ENCODE measurements at places on chromosomes 4 and X.

DNA sequence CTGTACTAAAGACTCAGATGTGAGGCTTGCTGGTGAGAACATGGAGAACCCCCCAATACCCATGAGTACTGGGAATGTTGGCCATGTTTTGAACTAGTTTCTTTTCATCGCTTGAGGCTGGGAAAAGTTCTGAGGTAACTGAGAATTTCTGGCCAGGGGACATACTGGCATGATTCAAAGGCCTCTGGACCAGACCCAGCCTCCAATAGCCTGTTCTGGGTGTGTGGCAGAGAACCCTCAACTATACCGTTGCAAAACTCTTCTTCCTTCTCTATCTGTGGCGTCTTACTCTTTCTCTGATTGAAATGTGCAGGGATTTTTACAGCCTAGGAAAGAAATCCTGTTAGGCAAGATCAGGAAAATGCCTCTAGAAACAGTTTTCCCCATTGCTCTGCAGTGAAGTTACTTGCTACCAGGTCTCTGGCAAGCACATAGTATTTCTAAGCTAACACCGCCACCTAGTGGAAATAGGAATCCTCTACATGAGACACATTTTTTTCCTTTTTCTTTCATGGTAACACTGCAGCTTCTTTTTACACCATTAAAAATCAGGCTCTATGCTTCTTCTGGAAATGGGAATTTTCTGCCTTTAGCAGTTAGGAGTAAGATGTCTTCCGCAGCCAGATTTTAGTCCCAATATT, 170.7 kb upstream of the ZCCHC13 start:
- no peak for DNase-seq

DNA sequence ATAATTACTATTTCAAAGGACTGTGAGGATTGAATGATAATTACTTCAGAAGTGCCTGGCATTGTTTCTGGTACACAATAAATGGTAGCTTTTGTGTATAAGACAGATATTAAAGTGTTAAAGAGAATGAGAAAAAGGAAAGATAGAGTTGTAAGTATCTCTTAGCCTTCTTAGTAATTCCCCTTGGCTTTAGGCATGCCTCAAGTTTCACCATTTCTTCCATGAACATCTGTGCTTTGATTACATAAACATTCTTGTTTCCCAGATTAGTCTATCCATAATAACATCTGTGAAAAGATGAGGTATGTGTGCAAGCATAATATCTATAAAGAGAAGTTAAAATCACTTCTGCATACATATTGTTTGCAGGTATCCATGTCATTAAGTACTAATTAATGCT, 230.9 kb upstream of the TEX13A start:
- no peak for DNase-seq

GRCh38 chr4:56665781-56666180, 15.3 kb downstream of the HOPX start:
- no peak for DNase-seq

DNA sequence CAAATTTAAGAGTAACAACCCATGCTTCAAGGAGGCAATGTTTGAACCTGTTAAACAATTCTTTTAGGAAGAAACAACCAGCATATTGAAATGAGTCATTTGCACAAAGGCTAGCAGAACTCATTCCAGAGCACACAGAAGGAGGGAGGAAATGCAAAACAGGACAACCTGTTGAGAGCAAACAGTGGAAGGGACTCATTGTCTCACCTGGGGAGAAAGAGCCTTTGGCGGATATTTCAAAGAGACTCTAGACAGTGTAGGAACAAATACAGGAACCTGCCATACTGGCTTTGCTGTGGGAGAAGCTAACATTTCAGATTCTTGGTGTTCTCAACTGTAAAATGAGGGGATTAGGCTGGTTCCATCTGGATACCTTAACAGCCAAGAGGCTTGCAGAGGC, 14.8 kb upstream of the RASGEF1B start:
- no peak for DNase-seq

GRCh38 chr4:147620315-147620714, 3.1 kb downstream of the TMEM184C start:
- no peak for DNase-seq

DNA sequence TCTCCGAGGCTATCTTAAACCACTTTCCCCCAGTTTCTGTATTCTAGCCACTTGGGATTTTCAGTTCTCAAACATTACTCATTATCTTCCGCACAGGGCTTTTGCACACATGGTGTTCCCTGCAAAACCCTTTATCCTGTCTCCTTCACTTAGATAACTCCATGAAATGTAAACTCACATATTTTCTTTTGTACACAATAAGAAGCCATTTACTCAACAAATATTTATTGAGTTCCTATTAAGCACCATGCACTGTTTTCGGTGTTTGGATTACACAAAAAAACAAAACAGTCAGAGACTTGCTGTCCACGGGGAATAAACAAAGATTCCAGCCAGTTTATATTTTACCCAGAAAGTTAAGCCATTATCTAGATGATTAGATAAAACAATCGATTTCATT, 42.5 kb upstream of the UNC5C start:
- no peak for DNase-seq

All from CD4-positive, alpha-beta T cell (primary cell).